ENCODE measurements at places on chromosomes 4 and X.

DNA sequence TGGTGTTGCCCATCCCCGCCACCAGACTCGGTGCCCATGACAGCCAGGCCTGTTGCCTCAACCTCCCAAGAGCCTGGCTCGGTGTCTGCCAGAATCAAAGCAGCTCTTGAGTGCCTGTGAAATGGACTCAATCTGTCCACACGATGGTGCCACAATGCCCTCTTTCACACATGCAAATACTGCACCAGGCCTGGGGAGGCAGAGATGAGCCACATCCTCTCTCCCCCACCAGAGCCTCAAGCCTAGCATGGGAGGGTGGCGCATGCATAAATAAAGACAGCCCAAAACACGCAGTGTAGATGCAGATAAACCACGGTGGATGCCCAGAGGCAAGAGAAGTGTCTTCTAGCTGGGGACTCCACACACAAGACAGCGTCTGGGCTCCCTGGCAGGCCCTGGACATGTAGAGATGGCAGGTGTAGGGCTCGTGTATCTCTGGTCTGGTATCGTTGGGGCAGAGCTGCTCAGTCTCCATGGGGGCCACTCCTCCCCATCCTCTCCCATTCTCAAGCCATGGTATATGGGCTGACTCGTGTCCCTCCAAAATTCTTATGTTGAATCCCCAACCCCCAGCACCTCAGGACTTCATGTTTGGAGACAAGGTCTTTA lies 65.6 kb downstream of the JAKMIP1 start:
- DNase-seq, result no peak

DNA sequence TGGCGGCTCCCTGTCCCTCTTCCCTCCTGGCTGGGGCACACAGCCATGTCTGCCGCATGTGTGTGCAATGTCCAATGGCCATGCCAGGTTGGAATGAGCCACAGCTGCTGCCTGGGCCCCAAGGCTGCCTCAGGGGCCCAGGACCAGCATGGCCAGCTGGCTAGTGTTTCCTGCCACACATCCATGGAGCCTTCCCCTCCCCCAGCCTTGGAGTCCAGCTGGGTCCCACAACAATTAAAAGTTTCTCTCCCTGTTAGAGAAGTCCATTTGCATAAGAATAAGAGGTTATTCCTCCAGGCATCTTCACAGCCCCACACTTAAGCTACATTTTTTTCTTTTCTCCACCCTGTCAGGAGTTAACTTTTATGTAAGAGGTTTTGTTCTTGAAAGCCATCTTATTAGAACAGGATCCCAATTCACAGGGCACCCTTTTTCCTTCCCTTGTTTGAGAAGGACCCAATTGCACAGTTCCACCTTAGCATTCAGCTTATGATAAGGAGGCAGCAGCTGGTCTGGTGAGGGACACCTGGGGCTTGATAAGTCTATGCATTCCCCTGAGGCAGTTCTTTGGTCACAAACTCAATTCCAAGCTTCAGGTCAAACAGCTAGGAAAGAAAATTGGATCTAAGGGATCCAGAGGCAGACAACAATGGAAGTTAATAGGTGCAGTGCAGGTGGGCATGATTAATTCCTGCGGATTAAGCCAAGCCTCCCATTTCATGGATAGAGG lies 963.3 kb upstream of the GRIA3 start:
- no peak for DNase-seq

DNA sequence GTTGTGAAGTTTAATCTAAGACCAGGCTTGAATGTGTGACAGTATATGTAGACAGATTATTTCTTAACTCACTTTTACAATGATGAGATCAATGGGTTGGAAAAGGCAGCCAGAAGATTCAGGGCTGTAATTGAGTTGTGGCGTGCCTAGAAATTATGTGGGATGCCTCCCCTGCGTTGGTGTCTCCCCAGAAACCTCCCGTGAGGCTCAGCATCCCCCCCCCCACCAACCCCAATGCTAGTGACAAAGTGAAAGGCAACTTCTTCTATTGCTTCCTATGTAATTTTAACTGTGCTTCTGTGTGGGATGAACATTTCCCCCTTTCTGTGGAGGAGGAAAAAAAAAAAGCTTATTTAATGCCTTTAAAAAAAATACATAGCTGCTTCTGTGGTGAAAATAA lies 297.9 kb downstream of the ARHGAP10 start:
- no peak for DNase-seq

GRCh38 chrX:130834830-130835229 lies 68.2 kb downstream of the ENOX2 start:
- DNase-seq, result no peak

GRCh38 chr4:39415678-39416283 lies 9.1 kb downstream of the KLB start:
- DNase-seq, result peak; percentile 38

DNA sequence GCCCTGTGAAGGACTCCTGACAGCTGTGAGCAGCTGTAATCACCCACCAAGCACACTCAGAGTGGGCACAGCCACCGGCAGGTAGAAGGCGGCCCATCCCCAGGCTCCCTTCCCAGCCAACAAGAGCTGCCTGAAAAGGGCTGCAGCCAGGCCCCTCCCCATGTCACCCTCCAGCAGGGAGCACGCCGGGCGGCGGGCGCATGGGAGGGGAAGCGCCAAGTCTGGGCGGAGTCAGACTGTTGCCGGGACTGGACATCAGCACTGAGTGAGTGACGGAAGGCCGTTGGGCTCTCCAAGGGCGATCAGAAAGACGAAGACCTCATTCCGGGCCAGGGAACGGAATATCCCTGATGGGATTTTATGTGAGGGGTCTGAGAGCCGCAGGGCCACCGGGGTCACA lies 82.1 kb downstream of the PPP2R2C start:
- DNase-seq, result no peak

- peak; percentile 10 for DNase-seq
These were observed 159.7 kb upstream of the ATP6AP2 start for GRCh38 chrX:40420899-40421729.

DNA sequence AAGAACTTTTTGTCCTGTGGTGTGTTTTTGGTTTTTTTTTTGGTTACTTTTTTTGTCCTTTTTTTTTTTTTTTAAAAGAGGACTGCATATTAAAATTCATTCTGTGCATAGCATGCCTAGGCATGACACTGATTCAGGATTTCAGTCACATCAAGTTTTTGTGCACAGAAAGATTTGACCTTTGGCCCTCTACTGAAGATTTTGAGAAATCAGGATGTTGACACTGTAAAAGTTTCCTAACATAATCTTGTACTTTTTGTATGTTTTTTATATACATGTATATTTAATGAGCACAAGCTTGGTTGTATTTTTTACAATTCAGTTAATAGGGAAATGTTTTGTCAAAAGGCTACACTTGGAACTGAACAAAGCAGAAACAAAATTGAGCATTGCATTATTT lies 100.0 kb upstream of the DDX3X start:
- DNase-seq, result no peak

DNA sequence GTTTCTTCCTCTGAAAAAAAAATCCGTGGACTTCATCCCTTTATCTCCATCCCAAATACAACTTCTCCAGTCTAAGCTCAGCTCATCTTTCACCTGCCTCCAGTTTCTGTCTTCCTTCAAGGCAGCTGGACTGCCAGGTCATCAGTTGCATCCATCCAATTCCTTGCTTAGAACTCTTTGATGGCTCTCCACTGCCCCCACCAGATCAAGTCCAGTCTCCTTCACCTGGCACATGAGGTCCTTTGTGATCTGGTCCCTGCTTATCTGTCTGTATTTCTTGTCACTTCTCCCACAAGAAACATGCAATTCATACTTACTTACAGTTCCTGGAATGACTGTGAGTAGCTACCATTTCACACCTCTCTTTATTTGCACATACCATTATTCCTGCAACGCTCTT lies 33.8 kb downstream of the OTUD6A start:
- peak; percentile 21 for DNase-seq

DNA sequence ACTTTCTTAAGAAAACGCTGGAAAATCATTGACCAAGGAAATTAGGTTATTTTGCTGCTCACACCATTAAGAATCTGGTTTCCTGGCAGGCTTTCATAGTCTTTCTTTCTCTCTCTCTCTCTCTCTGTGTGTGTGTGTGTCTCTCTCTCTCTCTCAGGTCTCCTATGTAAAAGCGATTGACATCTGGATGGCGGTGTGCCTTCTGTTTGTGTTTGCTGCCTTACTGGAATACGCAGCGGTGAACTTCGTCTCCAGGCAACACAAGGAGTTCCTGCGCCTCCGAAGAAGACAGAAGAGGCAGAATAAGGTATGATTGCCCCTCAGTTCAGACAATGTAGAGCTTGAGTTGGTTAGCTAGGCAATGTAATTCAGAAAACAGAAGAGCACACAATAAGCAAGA lies 161.2 kb downstream of the GLRA2 start:
- no peak for DNase-seq

- DNase-seq, result no peak
These were observed 14.1 kb downstream of the COX18 start for GRCh38 chr4:73055241-73055897.

GRCh38 chr4:145956288-145956890 lies 17.8 kb upstream of the ZNF827 start:
- peak; percentile 41 for DNase-seq

GRCh38 chrX:25519258-25519657 lies 503.5 kb upstream of the ARX start:
- no peak for DNase-seq

Data from AG10803 (cell line).